ENCODE measurements at places on chromosomes 6 and 20. TPM values are rescaled to one million over a fixed set of nuclear protein-coding genes. Genes with fewer than 3 reads are reported as not detected.

DNA sequence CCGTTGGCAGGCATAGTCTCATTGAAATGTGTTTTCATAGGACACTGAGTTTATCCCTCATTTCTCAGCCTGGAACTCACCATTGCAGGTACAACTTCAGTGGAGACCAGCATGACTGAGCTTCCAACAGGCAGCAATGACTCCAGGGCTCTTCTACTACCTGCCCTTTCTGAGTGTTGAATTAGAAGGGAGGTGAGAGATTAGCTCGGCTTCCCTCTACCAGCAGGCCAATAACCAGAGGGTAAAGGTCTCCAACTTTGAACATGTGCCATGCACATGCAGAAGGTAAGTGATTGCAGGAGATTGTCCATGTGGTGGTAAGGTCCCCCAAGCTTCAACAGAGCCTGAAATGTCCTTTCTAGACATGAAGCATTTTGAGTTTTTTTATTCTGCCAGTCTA lies 233.8 kb upstream of the SUPT3H start:
- DNase-seq = no peak

- DNase-seq = no peak
Measured at GRCh38 chr20:55646851-55647250, 358.5 kb downstream of the CBLN4 start.

Gene OLIG3
- not detected for total RNA-seq

DNA sequence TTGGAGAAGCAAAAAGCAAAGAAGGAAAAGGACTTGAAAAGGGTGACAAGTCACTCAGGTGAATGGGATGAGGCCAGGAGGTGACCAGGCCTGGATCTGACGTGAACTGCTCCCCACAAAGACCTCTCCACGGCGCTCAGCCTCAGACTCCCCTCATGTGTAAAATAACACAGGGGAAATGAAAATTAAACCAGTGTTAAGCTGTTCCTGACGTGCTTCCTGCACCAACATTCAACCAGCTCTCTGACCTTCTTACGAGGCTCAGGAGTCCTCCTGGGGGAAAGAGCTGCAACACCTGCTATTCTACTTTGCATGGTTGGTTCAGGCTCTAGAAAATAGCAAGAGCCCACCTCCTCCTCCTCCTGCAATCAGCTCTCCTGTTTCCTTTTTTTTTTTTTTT lies 256.7 kb downstream of the ATXN1 start:
- no peak for DNase-seq

DNA sequence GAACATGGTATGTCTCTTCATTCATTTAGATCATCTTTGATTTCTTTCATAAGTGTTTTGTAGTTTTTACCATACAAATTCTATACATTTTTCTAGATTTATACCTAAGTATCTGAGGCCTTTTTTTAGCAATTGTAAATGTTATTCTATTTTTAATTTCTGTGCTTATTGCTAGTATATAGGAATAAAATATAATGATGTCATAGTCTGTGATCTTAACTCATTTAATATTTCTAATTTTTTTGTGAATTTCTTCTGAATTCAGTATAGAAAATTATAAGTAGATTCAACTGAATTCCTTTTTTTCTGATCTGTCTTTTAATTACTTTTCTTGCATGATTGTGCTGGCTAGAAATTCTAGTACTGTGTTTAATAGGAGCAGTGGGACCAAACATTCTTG lies 520.6 kb downstream of the NKAIN2 start:
- DNase-seq = no peak

DNA sequence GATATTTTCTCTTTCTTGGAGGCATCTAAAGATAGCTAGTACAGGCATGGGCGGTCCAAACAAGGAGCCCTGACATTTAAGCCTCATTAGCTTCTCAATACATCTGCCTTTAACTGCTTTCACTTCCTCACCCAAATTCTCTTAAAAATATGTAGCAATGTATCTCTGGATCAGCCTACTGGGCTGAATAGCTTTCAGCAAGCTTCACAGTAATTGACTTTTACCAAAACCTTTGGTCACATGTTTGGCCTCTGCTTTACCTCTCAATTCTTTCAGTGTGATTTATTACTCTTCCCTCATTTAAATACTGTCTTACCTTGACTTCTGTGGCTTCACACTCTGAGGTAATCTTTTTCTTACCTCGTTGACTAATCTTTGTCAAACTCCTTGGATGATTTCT lies 1618.1 kb downstream of the GRIK2 start:
- no peak for DNase-seq

Gene PTCRA
- not detected for total RNA-seq
